Ecto neural progenitor cell (in vitro differentiated cells): ENCODE measurements at places on chromosomes 5 and 9.

- DNase-seq = no peak
Measured at GRCh38 chr5:157596487-157596886, 20.9 kb upstream of the ADAM19 start.

- DNase-seq = peak; percentile 81
Measured at GRCh38 chr5:179801304-179802206, 5.1 kb downstream of the MGAT4B start.

- peak; percentile 55 for DNase-seq
Measured at GRCh38 chr5:113487416-113487780, 855 bp downstream of the MCC start.

DNA sequence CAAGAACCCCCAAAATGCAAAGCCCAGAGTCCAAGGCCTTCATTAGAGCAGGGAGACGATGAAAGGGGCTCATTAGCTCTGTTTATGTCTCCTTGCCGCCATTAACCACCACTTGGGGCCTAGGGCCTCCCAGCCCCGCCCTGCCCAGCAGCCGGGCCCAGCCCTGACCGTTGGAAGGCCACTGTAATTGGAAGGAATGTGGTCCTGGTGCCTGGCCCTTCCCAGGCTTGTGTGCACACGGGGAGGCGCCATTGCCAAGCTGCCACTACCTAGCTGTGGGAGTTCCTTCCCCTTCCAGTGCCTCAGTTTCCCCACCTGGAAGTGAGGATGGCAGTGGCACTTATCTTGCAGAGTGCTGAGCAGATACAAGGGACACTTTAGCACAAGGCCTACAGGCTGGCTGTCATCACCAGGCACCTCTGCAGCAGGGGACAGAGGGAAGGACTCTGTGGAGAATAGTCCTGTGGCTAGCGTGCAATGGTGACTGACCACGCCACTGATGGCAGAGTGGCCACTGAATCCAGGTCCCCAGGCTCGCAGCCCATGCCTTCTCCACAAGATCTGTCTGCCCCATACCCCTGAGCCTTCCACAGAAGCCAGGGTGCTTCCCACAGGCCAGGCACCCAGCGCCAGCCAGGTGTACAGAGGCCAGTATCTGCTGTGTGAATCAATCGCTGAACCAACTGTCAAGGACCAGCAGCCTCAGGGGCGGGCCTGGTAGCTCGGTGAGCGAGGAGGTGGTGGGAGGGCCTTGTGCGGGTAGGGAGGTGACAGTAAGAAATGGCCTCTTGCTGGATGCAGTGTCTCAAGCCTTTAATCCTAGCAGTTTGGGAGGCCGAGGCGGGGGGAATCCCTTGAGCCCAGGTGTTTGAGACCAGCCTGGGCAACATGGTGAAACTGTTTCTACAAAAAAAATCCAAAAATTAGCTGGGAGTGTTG lies 20.8 kb downstream of the GBGT1 start:
- DNase-seq = no peak

DNA sequence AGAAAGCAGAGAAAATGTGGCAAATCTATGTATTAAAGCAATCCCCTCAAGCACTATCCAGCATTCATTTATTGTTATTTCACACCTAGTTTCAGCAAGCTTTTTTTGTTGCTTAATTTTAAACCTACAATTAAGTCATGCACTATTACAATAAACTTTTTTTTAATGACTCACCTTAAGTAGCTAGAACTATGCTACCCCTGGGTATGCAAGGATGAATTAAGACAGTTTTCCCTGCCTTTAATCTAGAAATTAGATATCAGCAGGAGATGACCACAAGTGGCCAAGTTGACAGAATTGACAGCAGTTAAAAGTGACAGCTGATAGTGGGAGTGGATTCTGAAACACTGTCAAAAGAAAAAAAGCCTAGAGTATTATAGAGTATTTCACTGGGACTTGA lies 20.0 kb downstream of the ITGA1 start:
- no peak for DNase-seq

DNA sequence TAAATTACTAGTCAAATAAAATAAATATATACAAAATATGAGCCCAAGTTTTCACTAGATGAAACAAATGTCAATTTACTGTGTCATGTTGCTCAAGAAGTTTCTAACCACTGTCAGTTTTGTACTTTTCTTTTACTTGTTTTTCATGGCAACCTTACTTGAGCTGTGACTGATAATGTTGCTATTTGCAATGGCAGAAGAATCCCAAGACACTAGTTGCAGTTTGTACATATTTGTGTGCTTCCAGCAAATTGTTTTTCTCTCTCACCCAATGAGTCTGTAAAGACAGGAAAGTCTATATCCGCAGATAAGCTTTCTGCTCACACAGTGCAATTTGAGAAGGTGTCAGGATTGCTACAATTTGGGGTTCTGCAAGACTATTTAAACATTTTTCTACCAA lies 338.6 kb upstream of the PCSK5 start:
- DNase-seq = no peak

DNA sequence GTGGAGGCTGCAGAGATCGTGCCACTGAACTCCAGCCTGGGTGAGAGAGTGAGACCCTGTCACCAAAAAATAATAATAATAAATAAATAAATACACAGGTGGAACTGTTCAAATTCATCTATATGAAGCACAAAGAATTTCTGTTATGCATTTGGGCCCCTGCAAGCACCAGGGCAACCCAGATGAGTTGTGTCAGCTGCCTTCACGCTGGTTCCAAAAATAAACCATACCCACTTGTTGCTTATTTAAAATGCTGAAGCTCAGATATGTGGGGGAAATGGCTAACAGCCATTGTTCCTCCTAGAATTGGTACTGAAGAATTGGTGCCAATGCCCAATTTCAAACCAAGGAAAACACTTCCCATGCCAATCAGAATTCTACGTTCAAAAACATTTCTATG lies 10.5 kb upstream of the C5orf15 start:
- DNase-seq = no peak

GRCh38 chr9:130425741-130426466 lies 18.9 kb upstream of the ASS1 start:
- DNase-seq = no peak

- DNase-seq = no peak
Measured at GRCh38 chr9:38642951-38643814, 22.8 kb upstream of the ANKRD18A start.

GRCh38 chr5:77064040-77064439 lies 23.0 kb downstream of the ZBED3 start:
- DNase-seq = no peak

DNA sequence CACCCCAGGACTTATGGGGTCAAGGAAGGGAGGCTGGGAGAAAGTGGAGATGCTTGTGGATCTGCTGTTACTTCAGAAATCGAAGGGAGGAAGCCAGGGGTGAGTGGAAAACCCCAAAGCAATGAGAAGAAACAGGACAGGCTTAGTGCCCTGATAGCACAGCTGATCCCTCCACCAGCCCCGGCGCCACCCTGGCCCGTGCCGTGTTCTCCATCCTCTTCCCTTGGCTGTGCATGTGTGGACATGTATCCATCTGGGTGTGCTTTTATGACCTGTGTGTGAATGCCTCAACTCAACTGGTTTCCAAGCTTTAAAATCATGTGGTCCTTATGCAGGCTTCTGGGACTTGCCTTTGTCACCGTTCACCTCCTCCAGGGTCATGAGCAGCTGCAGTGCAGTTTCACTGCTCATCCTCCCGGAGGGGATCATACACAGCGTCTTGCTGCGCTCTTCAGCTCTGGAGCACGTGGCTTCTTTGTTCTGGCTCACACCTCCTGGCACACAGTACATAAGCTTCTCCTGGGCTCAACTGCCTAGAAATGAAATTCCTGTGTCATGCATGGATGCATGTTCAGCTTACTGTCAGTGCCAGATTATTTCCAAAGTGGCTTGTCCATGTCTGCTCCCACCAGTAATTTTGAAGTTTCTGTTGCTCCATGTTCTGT lies 58.2 kb downstream of the IPPK start:
- DNase-seq = no peak

- DNase-seq = no peak
Measured at GRCh38 chr5:32076699-32077695, 97.1 kb downstream of the GOLPH3 start.

DNA sequence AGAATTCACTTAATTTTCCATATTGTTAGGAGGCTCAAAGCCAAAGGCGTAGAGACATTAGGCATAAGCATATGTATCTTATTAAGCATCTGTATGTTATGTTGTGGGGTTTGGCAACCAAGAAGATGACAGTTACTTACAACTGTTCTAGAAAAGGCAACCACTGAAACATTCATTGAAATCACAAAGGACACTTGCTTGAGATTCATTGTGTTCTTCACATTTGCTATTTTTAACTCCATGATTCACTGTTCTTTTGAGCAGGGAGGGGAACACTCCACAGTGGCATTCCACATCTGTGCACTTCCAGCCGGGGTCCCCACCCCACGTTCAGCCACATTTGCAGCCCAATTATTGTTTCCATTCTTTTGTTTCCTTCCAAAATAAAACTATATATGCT lies 107.1 kb downstream of the PALM2AKAP2 start:
- DNase-seq = no peak

- no peak for DNase-seq
Measured at GRCh38 chr5:169989365-169989764, 9.1 kb upstream of the INSYN2B start.

DNA sequence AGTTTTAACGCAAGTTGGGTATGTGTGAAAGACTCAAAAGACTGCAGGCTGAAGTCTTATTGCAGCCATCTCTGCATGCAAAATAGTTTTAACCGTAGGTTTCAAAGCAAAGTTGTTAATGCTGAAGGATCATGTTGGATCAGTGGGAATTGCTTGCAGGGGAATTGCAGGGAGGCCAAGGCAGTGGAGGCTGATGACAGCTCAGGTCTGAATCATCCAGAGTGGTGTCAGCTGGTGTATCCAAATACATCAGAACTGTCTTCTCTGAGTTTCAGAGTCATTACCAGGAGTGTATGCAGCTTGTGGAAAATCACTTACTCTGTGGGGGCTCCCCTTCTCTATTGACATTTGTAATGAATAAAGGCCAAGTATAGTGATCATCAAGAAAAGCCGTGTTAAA lies 435.7 kb downstream of the SH3GL2 start:
- DNase-seq = no peak

DNA sequence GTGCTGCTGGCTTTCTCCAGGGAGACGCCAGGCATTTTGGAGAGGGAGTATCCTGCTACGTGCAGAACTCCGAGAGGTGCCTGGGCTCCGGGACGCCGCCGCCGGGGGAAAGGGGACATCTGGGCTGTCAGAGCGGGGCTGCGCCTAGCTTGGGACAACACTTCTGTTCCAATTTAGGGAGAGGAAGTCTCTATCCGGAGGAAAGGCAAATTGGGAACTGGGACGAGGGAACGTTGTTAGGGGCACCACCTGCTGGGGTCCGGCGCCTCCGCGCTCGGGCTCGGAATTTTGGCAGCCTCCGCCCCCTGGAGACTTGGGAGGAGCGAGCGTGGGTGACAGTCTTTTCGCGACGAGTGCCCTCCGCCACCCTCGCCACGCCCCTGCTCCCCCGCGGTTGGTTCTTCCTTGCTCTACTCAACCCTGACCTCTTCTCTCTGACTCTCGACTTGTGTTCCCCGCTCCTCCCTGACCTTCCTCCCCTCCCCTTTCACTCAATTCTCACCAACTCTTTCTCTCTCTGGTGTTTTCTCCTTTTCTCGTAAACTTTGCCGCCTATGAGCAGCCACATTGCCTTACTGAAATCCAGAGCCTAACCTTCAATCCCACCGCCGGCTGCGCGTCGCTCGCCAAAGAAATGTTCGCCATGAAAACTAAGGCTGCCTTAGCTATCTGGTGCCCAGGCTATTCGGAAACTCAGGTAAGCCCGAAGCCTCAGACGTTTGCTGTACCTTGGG lies 1.6 kb downstream of the TSLP start:
- peak; percentile 78 for DNase-seq

GRCh38 chr9:16257604-16258003 lies 612.9 kb downstream of the BNC2 start:
- no peak for DNase-seq

DNA sequence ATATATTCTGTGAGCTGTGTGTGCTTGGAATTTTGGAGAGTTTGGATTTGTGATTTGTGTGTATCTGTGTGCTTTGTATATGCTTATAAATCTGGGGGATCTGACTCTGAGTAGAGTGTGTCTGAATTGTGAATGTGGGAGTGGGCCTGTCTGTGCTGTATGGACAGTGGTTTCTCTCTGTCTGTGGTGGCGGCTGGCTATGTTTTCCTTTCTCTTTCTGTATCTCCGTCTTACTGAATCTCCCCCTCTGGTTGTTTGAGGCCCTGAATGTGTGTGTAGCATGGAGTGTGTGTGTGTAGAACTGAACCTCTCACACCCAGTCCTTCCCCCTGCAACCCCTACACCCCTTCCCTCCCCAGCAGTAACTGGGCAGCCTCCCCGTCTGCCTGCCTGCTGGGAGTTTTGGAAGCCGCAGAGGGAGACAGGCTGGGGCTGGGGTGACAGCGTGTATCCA lies 4.7 kb downstream of the CXXC5 start:
- no peak for DNase-seq

GRCh38 chr5:154967421-154968024 lies 26.6 kb downstream of the MRPL22 start:
- DNase-seq = no peak

DNA sequence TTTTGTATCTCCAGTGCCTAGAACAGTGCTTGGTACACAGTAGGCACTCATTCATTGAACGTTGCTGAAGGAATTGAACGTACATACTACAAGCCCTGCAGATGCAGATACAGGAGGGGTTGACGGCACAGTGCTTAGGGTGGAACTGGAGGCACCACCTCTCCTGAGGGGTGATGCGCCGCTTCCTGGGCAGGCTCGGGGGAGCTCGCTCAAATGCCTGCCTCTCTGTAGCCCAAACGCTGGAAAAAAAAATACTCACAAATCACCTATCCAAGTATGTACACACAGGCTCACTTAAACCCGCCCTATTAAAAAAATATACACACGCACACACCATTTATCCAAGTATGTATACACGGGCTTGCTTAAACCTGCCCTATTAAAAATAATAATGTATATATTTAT lies 536 bp upstream of the COMMD10 start:
- peak; percentile 54 for DNase-seq

DNA sequence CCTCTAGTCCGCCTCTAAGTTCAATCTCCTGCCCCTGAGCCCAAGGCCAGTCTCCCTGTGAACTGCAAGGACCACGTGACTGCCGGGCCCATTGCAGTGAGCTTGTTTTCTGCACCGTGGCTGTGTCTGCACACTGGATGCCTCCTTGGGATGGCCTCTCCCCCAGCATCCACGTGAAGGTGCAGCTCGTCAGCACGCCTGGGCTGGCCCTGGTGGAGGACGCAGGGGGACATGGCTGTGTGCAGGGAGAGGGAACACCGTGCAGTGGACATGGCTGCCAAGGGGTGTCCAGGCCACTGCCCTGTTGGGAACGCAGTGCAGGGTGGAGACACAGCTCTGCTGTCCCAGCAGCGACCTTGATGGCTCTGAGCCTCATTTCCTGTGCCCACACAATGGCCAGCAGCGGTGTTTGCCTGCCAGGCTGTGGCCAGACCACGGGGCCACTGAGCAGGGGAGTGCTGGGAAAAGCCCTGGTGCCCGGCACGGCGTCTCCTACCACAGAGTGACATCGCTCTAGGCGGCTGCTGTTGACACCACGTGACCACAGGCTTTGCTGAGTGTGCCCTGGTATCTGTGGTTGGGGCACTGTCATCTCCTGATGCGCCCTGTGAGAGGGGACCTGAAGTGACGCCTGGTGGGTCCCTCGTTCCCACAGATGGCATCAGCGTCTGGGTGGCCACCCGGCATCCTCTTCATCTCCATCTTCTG lies 26.9 kb upstream of the EXOC3 start:
- no peak for DNase-seq
